Uterus (tissue), 4 donors: ENCODE measurements at places on chromosomes 7 and 10. TPM values are rescaled to one million over a fixed set of nuclear protein-coding genes. Genes with fewer than 3 reads are reported as not detected.

DNA sequence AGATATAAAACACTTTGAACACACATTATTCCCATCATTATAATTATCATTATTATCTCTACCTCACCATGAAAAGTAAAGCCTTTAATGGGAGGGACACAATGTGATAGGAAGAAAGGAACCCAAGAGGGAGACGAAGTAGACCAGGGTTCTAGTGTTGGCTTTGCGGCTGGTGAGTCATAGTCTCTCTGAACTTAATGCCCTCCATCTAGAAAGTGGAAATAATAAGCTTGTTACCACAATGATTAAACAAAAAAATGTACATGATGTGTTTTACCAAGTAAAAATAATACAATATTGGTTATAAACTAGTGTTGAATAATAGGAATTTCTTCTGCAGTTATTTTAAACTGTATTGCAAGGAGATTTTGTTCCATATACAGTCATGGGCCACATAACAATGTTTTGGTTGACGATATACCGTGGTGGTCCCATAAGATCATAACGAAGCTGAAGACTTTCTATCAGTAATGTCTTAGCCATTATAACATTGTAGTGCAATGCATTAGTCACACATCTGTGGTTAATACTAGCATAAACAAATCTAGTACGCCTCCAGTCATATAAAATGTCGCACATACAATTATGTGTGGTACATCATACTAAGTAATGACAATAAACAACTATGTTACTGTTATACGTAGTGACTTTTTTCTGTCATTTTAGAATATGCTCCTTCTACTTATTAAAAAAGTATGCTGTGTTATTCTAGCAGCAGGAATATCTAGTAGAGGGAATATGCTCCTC lies 450.6 kb upstream of the SORCS1 start:
- DNase-seq = no peak
- H3K36me3 ChIP-seq = no peaks in the 10 kb centered on the region
- H3K4me1 ChIP-seq = no peaks in the 10 kb centered on the region
- no peaks in the 10 kb centered on the region for H3K27me3 ChIP-seq
- no peak overlapping the region for H3K4me3 ChIP-seq

Gene HMX3
- total RNA-seq = not detected

Gene ARHGAP22
- not detected for total RNA-seq

DNA sequence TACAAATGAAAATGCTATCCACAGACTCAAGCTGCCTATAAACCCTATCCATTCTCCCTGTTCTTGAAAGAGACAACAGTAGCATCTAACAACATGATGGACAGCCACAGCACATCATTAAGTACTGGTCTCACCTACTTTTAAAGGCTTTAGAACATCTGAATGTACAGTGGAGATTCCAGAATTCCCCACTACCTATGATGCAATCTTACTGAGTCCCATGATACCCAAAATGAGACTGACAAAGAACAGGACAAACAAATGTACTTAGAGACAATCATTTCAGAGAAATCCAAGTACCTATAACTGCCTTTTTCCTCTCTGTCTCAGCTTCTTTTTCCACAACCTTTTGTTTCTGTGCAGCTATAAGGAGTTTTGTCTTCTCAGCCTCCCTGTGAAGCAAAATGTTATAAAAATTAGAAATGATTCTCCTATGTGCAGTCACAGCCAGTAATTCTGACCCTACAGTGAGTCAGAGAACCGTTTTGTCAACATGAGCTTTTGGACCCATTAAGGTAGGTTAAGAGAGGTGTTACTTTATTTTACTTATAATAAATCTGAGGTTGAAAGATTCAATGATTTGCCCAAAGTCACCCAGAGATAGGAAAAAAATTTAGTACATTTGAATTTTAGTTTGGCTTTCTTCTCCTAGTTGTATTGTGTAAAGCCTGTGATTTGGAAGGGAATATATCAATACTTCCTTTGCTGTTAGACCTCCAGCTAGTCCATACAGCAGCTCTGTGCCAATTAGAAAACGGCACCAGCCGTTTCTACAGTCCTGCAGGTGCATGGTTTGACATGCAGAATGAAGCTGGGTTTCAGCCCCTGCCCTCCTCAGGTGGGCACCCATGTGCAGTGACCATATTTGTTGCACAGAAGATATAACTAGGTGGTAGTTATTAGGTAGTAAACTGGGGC lies 21.9 kb downstream of the ERLIN1 start:
- no peak overlapping the region for H3K27ac ChIP-seq
- no peak for DNase-seq
- no peak overlapping the region for H3K4me3 ChIP-seq

Gene LIPK
- not detected for total RNA-seq

GRCh38 chr7:100190048-100190711 lies 12.5 kb downstream of the STAG3 start:
- H3K4me3 ChIP-seq = no peak overlapping the region
- no peak for DNase-seq
- H3K36me3 ChIP-seq = no peaks in the 10 kb centered on the region
- H3K4me1 ChIP-seq = no peaks in the 10 kb centered on the region

DNA sequence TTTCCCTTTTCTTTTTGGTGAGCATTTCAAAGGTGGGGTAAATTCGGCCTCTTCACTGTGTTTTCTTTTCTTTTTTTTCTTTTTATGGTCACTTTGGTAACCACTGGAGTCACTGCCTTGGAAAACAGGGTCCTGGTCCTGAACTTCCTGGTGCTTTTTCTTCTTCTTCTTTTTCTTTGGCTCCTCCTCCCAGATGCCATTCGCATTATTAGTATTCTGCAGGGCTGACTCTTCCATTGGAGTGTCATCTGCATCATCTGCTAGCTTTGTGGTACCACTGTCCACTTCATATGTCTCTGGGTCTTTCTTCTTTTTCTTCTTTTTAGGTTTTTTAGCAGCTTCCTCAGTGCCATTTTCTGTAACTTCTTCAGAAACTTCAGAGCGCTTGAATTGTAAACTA lies 10.5 kb downstream of the POLR1F start:
- no peaks in the 10 kb centered on the region for H3K27me3 ChIP-seq
- H3K4me3 ChIP-seq = no peak overlapping the region
- DNase-seq = no peak
- H3K4me1 ChIP-seq = no peaks in the 10 kb centered on the region
- H3K36me3 ChIP-seq = no peaks in the 10 kb centered on the region

- no peak overlapping the region for H3K27ac ChIP-seq
- DNase-seq = no peak
- no peaks in the 10 kb centered on the region for H3K27me3 ChIP-seq
- H3K4me1 ChIP-seq = no peaks in the 10 kb centered on the region
- no peak overlapping the region for H3K4me3 ChIP-seq
Measured at GRCh38 chr7:98240961-98241673, 10.9 kb downstream of the TECPR1 start.

GRCh38 chr10:80476685-80477084 lies 22.6 kb downstream of the TSPAN14 start:
- no peak overlapping the region for H3K4me3 ChIP-seq
- H3K4me1 ChIP-seq = no peaks in the 10 kb centered on the region
- DNase-seq = no peak
- no peaks in the 10 kb centered on the region for H3K27me3 ChIP-seq
- H3K27ac ChIP-seq = no peak overlapping the region
- H3K36me3 ChIP-seq = no peaks in the 10 kb centered on the region

DNA sequence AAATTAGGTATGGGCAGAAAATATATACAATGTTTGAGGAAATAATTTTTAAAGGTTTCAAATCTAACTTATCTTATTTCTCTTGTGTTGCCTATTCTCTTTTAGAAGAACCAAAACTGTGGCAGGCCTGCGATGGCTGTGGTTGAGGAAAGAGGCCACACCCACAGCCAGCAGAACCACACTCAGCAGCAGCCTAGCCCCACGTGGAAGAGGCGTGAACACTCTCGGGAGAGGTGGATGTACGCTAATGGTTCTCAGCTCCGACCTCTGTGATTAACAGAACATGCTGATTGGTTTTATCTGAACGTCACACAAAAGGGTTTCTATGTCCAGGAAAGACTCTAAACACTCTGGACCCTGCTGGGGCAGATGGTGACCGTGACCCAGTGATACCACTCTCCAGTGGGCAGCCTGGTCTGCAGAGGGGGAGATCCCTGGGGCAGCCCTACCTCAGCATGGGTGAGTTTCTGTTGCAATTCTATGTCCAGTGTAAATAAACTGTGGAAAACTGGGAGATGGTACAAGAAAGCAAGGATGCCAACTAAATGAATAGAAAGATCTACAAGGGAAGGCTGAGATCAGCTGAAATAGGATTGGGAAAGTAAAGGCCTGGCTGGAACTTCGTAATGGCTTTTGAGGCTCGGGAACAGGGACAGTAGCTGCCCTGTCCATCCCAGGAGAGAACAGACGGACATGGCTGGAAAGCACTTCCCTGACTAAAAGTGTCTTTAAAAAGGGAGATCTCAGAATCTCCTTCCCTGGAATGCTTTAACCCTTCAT lies 26.6 kb downstream of the DIP2C start:
- no peak for DNase-seq
- no peaks in the 10 kb centered on the region for H3K36me3 ChIP-seq
- no peak overlapping the region for H3K4me3 ChIP-seq
- H3K4me1 ChIP-seq = peaks cover 6% of the 10 kb centered on the region
- no peaks in the 10 kb centered on the region for H3K27me3 ChIP-seq
